ENCODE measurements at places on chromosomes 2 and 18.

DNA sequence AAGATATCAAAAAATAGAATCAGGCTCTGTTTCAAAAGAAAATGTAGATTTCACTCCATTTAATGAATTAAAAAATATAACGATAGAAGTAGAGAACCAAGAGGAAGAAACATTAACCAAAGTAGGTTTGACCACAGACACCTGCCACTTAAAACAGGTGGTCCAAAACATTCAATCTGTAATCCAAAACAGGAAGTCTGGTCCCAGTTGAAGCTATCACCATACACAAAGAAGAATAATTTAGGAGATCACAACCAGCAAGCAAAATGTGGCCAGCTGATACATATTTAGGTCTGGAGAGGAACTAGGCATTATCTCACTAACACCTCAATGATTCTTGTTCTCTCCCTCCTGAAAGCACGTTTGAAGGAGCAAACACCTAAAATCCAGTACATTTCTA lies 73.1 kb downstream of the FTCDNL1 start:
- DNase-seq, result no peak

GRCh38 chr2:149989447-149990063 lies 402.0 kb upstream of the MMADHC start:
- no peak for DNase-seq

- no peak for DNase-seq
Observed at GRCh38 chr2:107132070-107132469, 246.1 kb upstream of the ST6GAL2 start.

- DNase-seq, result peak; percentile 69
Observed at GRCh38 chr2:199979832-199980628, 24.6 kb downstream of the MAIP1 start.

- no peak for DNase-seq
Observed at GRCh38 chr2:20419007-20419576, 27.8 kb upstream of the RHOB start.

DNA sequence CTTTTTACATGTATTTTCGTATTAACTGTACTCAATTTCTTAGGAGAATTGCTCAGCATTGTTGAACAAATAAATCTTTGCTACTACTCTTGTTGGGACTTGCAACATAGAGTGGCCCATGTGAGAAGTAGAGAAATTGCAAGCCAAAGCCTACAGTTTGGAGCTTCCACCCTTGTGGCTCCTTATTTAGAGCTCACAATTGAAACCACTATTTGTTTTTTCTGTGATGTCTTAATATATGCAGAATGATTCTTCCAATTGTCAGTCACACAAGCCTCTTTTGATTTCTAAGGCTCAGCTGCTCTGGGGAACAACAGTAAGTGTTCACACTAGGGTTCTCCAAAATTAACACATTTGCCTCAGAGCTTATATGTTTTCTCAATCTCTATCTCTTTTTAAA lies 60.2 kb upstream of the GALNT13 start:
- DNase-seq, result no peak

DNA sequence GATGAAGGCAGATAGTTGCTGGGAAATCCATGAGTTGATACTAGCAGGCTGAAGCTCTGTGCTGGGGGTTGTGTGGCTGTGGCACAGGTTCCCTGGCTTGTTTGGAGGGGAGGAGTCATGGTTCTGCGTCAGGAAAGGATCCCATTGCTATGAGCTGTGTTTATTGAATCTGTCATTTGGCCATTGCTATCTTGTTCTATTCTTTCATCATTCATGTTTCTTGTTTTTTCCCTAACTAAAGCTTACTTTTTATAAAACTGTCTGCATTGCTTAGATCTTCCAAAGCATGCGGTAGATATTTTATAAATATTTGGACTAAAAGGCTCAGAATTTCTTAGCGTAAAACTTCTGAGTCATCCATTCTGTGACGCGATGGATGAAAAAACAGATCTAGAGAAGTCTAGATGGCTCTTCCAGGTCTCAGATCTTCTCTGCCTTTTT lies 335.3 kb downstream of the PTPRM start:
- DNase-seq, result no peak

- DNase-seq, result no peak
Observed at GRCh38 chr2:109342256-109342850, 213.3 kb downstream of the SH3RF3 start.

DNA sequence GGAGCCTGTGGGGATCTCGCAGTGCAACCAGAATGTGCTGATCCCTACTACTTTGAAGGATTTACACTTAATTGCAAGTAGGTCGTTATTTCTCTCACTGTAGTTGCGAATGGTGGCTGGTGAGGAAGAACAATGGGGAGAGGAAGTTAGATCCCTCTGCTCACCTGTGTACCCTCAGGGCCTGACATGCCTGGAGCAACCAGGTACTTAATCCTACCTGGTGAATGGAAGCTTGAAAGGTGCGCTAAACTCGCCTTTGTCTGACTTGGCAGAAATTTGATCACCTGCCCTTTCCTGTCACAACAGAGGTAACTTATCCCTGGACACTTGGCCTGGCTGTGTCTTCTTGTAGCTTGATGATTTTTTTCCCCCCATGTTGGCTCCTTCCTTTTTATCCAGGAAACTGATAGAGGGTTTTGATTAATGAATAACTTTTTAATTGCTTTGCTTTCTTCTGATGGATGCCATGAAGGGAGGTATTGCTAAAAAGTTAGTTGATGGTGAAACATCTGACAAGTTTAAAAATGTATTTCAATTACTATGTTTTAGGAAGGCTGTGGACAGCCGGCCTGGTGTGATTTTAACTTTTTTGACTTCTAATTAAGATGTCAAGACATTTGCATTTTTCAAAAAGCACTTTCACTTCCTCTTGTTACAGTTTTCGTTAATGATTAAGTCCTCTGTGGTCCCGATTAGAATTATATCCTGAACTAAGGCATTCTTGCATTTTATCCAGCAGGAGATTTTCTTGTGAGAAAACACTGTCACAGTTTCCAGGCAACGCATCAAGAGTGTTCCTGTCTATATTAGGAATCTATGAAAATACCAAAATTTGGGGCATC lies 9.2 kb downstream of the SGPP2 start:
- no peak for DNase-seq

- no peak for DNase-seq
Observed at GRCh38 chr2:189024901-189025618, 50.9 kb downstream of the COL3A1 start.

DNA sequence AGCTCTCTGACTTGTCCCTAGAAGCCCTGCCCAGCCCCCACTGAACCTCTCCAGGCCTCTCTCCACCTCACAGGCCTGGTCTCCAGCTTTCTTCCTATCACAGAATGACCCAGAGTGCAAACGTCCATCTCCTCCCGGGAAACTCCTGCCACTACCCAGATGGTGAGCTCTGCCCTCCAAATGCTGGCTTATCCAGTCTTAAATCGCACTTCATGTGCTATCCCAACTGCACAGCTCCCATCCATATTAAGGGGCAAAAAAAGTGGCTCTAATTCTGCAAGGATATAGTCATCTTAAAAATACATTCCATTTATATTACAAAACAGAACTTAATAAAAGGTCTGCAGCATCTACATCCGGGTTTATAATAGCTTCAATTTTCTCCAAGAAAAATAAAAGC lies 70.8 kb upstream of the CDC42EP3 start:
- DNase-seq, result no peak

DNA sequence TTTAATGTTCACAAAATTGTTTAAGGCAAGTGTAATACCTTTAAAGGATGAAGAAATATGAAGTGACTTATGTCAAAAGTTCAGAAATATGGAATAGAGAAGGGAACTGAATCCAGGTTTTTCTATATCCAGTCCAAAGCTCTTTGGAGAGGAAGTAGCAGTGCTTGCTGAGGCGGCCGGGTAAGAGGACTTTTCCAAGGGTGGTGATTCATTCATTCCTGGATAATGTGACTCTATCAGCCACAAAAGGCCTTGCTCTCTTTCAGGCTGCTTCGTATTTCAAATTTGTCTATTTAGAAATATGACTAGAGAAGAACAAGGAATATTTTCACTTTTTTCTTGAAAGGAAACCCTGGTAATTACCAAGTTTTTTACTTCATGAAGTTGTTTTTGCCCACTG lies 830.1 kb upstream of the ZEB2 start:
- no peak for DNase-seq

DNA sequence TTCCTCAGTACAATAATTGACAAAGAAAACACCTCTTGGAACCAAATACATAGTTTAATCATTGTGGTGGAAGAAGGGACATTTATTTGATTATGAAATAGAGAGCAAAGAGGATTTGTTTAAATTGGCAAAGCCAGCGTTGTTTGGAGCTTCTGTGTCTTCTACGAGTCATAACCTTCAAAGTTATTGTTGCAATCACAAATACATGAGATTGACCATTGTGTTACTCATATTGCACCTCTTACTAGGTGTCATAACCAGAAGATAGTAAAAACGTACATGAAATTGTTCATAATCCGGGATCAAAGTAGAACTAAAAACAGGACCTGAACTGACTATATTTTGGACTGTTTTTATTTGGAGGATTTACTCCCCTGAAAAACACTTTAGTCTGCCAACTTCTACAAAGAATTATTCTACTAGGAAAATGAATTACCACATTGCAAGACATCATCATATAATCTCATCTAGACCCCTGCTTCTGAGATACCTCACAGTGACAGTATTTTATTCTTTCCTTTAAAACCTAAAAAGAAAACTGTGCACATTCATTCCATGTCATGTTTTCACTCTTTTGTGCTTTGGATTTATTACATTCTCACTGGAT lies 151.7 kb upstream of the KLF7 start:
- no peak for DNase-seq

DNA sequence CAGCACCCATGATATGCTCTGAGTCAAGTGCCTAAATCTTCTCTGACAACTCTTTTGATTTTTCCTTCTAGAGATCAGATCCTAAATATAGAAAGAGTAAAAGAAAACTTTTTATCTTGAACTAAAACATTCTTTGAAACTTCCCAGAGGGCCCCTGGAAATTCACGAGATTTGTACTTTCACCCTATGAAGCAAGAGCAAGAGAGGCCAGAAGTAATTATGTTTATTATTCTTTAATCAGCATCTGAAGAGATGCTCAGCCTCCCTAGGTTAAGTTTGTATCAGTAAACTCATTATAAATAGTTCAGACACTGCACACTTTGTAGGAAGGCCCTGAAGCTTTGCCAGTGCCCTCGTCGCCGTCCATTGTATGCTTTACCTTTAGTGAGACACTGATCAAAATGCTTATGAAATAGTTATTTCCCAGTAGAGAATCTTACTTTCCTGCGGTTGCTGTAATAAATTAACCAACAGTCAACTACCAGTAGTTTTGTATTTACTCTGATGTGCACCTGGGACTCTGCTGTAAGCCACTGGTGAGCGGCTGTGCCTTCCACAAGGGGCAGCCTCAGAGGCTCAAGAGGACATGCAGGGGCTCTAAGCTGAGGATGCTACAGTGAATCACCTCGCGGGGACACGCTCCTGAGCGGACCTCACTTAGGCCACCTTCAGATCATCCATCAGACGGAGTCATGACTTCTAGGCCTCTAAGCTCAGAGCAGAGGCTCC lies 71.9 kb downstream of the BIN1 start:
- DNase-seq, result no peak

DNA sequence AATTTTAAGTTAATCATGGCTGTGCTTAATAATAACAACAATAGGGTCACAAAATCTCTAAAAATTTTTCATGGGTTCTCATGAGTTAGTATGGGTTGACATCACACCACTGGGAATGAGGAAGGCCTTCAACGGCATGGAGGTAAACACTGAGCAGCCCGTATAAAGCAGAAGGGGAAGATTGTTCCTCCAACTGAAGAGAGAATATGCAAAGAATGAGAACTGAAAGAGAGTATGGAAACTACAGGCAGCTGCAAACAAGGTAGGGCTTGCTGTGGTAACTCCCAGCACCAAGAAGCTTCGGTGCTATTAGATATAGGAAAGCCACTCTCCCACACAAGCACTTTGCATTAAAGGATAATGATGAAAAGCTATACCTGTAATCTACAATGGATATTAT lies 1242.3 kb upstream of the CELF4 start:
- DNase-seq, result peak; percentile 28

DNA sequence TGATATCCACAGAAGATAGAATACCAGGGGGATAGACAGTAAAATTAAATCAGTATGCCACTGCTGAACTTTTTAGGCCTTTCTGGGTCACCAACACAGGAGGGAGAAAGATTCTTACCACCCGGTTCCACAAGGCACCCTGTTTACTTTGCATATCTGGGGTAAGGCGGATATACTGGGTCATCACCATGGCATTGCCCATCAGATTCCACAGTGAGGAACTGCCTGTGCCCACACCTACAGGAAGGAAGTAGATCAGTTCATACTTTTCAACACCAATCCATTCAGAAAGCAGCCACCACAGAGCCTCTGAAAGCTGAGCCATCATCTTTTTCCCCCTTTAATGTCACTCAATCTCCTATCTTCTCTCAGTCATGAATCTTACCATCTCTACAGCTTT lies 2.0 kb downstream of the LMAN2L start:
- DNase-seq, result peak; percentile 38

GRCh38 chr2:20282916-20283592 lies 58.1 kb upstream of the SDC1 start:
- DNase-seq, result no peak

- no peak for DNase-seq
Observed at GRCh38 chr18:36354989-36355388, 57.5 kb downstream of the FHOD3 start.

GRCh38 chr2:241595600-241596140 lies 37.1 kb downstream of the BOK start:
- DNase-seq, result no peak

- no peak for DNase-seq
Observed at GRCh38 chr2:230184727-230185578, 34.8 kb downstream of the SP110 start.

- no peak for DNase-seq
Observed at GRCh38 chr18:78303519-78304191, 676.0 kb upstream of the SALL3 start.

DNA sequence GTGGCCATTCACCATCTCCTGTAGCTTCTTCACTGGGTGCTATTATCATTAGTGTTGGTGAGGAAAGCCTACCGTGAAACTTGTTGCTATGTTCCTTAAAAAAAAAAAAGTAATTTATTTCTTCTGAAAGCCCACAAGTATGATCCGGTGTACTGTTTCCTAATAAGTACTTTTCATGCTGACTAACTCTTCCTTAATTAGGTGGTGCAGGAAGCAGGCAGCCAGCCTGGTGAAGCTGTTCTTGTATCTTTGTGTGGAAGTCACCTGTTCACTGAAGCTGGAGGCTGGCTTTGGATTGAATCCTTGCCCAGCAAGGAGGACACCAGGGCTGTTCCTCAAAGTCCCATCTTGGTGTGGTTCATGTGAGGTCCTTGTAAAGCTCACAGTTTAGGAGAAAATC lies 321.7 kb upstream of the THSD7B start:
- DNase-seq, result no peak

GRCh38 chr2:204796581-204796980 lies 251.3 kb downstream of the PARD3B start:
- no peak for DNase-seq

GRCh38 chr2:20737505-20737904 lies 70.6 kb downstream of the GDF7 start:
- DNase-seq, result no peak

GRCh38 chr18:28485210-28485801 lies 308.4 kb upstream of the CDH2 start:
- no peak for DNase-seq

All from CD4-positive, alpha-beta memory T cell (primary cell).